ENCODE measurements at places on chromosomes 12 and 14.

DNA sequence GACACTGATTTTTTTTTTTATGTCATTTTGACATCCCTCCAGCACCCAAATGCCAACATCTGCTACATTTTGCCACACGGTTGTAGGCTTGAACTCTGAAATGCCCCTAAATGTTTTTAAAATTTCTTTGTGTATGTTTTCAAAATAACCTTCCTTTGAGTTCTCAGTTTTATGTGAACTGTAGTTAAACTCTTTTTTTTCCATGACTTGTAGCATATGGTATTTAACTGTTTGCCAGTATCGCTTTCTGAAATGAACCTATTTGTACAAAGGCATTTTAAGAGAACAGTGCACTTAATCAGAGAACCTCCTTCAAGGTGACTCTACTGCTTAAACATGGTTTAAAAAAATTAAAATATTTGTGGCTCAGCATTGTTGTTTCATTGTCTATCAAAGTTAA, 61.5 kb downstream of the PDE3A start:
- DNase-seq = no peak

GRCh38 chr12:42779186-42779859, 189.8 kb upstream of the PRICKLE1 start:
- peak; percentile 15 for DNase-seq

GRCh38 chr12:62766496-62766895, 168.5 kb downstream of the PPM1H start:
- no peak for DNase-seq

GRCh38 chr12:115004470-115005146, 320.6 kb upstream of the TBX3 start:
- no peak for DNase-seq

GRCh38 chr12:110821917-110822316, 24.9 kb upstream of the CCDC63 start:
- no peak for DNase-seq

DNA sequence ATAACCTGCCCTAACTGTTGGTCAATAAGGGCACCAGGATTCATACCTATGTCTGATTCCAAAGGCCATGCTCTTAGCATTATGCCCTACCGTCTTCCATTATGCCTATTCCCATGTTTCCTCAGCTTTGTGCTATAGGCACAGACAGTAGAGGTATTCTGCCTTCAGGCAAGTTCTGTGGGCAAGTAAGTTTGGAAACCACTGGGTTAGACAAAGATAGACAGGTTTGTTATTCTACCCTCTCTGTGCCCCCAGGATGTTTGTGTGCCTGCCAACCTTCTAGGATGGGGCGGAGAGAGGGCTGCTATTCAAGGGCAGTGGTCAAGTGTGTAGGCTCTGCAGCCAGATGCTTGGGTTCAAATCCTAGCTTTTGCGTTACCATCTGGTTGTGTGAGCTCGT, 4.6 kb downstream of the RAPGEF3 start:
- DNase-seq = no peak

GRCh38 chr12:132327336-132328171, 1.8 kb downstream of the GALNT9 start:
- DNase-seq = no peak

- no peak for DNase-seq
Observed at GRCh38 chr14:99769123-99769522, 24.1 kb upstream of the EML1 start.

DNA sequence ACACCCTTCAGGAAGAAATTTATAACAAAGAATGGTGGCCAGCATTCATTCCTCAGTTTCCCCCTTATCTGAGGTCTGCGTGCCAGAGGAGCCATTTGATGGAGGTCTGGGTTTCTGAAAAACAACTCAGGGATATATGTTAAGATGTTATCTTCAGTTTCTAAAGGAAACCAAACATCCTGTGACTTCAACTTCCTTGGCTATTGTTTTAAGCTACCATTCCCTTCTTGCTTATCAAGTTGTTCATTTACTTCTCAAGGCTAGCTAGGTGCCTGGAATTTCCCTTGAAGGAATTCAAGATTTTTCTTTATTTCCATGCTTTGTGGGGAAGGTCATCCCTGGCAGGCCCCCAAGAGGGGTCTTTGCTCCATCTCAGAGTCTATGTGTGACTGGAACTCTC, 27.1 kb upstream of the OXA1L start:
- no peak for DNase-seq

- DNase-seq = no peak
Observed at GRCh38 chr14:56118611-56119181, 485 bp downstream of the PELI2 start.

- DNase-seq = peak; percentile 80
Observed at GRCh38 chr14:74867673-74868072, 8.3 kb downstream of the PROX2 start.

GRCh38 chr14:37447883-37448391, 147.1 kb downstream of the FOXA1 start:
- no peak for DNase-seq

- DNase-seq = no peak
Observed at GRCh38 chr14:55897031-55897430, 221.2 kb upstream of the PELI2 start.

DNA sequence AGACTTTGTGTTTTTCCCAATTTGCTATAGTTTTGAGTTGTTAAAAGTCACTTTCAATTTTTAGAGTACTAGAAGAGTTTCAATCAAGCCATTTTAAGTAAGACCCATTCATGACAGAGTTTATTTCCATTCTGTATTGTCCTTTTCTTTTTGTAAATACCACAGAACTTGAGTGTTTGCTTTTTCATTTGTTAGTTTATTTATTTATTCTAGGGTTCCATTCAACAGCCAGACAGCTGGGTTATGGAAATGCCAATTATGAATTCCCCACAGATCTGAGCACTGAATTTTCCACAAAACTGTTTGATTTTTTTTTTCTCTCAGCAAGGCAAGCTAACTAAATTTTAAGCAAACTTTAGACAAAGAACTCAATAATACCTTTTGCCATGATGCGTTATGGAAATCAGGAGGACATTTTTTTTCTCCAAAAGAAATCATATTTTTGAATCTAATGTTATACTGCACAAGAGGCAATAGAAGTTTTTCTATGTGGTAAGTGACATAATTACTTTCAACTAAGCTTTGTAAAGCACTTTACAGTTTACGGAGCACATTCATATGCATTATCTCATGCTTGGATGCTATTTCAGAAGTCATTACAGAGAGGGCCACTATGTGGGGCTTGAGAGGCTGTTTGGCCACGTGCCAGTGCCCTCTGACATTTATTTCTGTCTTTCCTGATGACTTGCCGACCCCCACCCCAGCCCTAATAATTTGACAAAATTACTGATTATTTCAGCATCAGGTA, 181.5 kb downstream of the VRK1 start:
- no peak for DNase-seq

- DNase-seq = no peak
Observed at GRCh38 chr14:25464772-25465171, 414.8 kb upstream of the STXBP6 start.

DNA sequence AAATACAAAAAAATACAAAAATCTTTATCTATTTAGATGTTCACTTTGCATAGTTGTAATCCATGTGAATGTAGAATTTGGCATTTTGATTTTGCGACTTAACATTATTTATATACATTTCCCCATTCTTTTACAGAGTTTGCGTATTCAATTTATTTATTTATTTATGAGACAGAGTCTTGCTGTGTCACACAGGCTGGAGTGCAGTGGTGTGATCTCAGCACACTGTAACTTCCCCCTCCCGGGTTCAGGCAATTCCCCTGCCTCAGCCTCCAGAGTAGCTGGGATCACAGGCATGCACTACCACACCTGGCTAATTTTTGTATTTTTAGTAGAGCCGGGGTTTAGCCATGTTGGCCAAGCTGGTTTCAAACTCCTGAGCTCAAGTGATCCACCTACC, 25.3 kb upstream of the STRN3 start:
- DNase-seq = no peak

DNA sequence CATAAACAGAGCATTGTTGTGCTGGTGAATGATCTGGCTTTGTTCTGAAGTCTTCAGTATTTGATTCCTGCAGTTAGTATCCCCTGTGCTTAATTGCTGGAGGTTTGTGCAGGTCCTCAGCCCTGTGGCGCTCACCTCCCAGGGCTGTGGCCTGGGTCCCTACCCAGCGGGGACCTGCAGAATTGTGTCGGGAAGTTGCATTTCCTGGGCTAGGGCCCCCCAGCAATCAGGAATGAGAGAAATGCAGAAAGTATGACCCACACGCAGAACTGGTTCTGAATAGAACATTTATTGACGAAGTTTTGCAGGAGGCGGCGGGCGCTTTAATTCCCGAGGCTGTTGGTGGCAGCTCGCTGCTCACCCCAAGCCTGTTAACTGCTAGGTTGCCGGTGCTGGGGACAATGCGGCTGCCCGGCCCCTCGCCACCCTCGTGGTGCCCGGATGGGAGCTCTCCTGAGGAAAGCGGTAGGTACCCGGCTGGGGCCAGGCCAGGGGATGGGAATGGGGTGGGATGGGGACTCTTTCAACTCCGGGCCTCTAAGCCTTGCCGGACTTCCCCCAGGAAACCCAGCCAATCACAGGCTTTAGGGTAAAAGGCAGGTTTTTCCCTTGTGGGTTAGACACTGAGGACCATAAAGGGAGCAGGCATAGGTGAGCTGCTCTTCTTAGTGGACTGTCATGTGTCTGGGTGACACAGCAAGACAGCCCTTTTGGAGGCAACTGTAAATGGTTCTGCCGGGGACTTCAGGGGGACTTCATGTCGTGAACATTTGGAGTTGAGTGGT, 11.6 kb downstream of the PLEKHG3 start:
- no peak for DNase-seq

- DNase-seq = no peak
Observed at GRCh38 chr12:75437564-75437963, 43.0 kb upstream of the GLIPR1 start.

- DNase-seq = no peak
Observed at GRCh38 chr12:14696265-14696741, at the start of gene GUCY2C. TSS of gene GUCY2C (minus strand) at chr12:14696599. CDS start at chr12:14696448, 151 bp downstream.

DNA sequence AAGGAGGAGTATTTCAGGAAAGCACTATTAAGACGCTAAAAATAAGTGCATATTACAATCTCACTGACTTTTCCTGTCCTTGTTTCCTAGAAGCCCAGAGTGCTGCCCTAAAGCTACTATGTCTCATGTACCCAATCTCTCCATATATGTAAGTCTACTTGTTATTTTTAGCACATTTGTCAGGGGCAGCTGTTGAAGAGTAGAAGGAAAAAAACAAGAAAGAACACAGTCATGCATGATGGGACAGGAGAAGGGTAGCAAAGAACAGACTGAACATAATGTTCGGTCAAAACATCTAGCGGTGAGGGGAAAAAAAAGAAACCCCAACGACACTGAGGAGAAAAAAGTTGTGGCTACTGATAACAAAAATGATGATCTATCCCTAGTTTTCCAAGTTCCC, 14.3 kb downstream of the YBX3 start:
- no peak for DNase-seq

DNA sequence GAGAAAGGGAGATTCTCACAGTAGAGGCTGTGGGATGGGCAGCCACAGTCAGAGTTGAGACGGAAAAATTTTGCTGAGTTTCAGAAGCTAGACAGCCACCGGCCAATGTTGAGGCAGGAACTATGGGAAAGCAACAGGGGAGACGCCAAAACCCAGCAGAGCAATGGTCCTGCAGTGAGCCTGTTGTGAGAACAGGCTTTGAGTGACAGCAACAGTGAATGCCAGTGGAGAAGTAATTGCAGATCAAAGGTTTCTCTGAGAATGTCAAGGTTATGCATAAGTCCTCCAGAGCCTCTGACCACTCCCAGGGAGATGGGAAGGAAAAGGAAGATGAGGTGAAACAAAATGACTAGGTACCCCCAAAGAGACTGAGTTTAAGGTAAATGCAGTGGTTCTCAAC, 54.2 kb upstream of the DAAM1 start:
- DNase-seq = no peak

DNA sequence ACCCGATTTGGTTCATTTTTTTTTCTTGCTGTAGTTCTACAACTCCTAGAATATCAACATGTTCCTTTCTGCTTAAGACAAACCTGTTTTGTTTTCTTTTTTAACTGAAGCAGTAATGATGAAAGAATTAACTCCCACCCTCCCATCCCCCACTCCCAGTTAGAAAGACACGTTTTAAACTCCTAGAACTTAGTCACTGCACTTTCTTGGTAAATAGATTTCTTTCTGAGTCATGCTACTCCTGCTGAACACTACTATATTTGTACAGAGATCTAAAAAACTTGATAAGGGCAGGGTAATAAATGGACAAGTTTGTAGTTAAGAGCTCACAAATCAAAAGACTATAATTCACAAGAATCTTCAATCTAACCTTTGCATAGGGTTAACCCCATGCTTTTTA, 118.9 kb upstream of the PTPRB start:
- DNase-seq = no peak

DNA sequence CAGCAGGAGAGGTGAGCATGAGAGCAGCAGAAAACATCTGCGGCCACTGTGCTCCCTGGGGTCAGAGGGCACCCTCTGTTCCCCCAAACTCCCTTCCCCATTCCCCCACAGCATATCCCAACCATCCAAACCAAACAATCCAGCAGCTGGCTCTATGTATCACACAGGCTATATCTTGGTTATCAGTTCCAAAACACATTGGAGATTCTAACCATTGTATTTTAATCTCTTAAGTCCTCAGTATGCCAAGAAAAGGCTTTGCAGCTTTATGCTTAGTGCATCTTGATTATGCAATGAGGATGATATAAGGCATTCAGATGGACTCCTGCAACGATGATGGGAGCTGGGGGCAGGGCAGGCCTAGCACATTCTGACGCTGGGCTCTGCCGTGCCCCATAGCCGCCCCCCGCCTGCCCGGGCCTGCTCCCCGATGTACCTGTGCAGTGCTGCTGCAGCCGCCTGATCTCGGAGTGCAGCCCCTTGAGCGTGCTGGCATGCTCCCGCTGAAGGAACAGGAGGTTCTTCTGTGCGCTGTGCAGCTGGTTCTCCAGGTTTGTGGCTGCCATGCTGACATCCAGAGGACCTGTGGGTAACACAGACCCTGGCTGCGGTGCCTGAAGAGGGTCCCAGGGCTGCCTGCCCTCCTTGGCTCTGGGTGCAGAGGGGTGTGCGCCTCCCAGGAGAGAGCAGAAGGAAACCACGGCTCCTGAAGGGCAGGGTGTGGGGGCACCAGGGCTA, 29.6 kb downstream of the CCDC92 start:
- DNase-seq = no peak

Data from NCI-H1694 treated with DMSO at 0.1 percent for 48 hours (cell line).